ENCODE measurements at places on chromosomes 7 and 10.

- DNase-seq: no peak
Measured at GRCh38 chr7:14974688-14975087, 72.1 kb upstream of the DGKB start.

DNA sequence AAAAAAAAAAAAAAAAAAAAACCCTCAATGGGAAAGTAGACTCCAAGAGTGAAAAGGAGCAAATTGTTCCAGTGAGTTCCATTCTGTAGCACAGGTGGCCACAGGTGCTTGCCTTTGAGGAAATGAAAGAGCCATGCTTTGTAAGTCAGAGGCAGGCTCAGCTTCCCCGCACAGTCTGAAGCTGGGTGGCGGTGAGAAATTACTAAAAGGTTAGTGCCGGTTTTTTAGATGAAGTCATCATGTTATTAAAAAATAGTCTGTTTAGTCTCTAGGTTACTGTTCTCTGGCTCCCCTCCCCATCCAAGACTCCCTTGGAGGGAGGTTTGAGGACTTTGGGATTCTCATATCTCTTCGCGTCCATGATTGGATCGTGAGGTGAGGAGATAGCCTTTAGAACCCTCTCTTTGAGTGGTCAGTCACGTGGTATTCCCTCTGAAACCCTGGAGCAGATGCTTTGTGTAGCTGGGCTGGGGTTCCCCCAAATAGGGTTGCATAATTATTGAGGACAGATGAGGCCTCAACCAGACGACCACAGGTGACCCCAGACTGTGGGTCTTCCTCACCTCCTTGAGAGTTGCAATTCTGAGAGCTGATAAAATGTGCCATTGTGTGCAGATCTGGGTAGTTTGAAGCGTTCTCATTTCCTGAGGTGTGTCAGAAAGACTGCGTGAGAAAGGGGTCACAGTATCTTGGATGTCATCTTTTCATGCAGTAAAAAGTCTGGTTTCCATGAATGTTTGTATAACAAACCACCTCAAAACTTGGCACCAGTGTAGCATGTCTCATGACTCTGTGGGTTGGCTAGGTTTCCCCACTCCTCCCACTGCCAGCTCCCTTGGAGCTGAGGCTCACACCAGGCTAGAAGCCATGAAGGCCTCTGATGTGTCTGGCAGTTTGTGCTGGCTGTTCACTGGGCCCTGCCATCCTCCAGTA lies 27.1 kb downstream of the OGDH start:
- DNase-seq: no peak

- DNase-seq: no peak
Measured at GRCh38 chr10:62860946-62861345, 44.8 kb upstream of the EGR2 start.

DNA sequence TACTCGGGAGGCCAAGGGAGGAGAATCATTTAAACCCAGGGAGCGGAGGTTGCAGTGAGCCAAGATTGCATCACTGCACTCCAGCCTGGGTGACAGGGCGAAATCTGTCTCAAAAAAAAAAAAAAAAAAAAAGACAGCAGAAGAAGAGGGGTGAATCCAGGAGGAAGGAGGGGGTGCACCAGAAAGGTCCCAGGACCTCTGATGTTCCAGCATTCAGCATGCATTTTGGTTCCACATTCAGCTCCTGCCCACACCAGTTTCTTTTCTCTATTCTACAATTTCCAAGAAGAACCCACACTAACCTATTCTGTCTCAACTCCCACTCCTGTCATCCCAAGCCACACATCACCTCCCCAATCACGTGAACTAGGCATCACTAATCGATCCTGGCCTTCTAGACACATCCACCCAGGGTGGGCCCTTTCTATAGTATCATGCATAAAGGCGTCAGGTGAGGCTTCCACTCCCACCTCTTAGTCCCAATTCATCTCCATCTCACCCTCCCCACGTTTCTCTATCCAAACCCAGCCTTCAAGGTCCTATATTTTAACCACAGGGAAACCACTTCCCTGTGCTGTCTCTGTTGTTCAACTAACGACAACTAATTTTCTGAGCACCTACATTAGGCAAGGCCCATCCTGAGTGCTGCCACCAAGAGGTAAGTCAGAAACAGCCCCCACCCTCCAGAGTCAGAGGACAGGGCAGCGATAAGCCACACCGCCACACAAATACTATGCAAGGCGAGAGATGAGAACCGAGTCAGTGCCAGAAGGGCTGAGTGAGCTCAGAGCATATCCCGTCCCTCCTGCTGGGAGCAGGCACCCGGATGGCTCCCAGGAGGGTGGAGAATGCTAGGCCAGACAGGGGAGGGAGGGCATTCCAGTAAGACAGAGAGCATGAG lies 2.2 kb downstream of the ANXA11 start:
- no peak for DNase-seq

DNA sequence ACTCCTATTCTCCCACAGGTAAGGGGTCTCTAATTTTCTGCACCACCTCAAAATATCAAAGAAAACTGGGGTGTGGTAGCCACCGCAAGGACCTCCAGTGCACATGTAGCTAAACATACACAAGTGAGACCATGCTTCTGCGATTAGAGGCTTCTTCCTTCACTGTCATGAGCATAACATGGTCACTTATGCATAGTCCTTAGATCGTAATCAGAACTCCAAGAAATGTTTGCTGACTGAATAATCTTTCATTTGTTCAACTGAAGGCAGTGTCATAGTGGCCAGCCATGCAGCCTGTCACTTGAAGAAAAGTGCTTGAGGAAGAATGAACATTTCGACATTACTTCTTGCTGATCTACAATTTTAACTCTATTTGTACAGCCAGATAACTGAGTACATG lies 14.6 kb downstream of the TWIST1 start:
- no peak for DNase-seq

- DNase-seq: no peak
Measured at GRCh38 chr10:35640474-35640873, 1.6 kb downstream of the FZD8 start.

- DNase-seq: no peak
Measured at GRCh38 chr10:77925410-77925794, 1.2 kb downstream of the DLG5 start.

DNA sequence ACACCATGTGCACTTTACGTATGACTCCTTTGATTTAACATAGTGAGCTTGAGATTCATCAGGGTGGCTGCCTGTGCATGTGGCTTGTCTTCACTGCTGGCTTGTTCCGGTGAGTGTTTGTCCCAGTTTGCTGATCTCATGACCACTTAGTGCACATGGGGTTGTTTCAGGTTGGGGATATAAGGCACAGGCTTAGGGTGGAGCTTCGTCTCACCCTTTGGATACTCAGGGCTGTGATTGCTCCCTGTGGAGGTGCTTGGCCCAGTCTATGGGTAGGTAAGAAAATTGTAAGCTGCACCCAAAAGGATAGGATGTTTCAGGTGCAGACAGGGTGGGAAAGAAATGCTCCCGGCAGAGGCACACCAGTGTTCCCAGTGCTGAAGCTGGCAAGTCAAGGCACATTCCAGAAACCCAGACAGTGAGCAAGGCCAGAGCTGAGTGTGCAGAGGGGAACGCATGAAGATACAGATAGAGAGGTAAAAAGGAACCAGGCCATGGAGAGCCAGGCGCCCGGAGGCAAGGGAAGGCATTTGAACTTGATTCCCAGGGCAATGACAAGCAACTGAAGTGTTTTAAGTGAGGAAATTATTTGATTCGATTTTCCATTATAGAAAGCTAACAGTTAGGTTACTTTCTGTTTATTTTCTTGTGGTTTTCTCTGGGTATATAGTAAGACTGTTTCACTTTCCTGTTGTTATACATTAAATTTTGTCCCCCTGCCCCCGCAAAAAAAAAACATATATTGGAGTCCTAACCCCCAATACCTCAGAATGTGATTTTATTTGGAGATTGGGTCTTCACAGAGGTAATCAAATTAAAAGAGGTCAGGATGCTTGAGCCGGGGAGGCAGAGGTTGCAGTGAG lies 289.8 kb upstream of the KLF6 start:
- no peak for DNase-seq

DNA sequence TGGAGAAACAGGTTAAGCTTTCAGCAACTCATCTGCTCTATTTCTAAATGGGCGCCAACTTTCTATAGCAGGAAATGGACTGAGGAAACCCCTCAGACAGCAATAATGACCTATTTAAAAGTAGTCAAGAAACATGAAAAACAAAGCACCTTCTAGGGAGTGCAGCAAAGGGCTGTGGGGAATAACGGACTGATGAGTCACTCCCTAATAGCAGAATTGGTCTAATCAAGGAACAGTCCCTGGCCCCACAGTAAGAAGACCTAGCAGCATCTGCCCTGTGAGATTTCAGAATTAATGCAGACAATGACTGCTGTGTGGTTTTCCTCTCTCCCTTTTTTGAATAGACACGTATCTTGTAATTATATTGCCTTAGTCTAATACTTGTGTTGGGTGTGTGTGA lies 602.9 kb downstream of the IPMK start:
- no peak for DNase-seq

GRCh38 chr7:24704311-24704710 lies 53.0 kb downstream of the GSDME start:
- DNase-seq: no peak

- DNase-seq: no peak
Measured at GRCh38 chr10:12019283-12019971, 23.2 kb downstream of the UPF2 start.

DNA sequence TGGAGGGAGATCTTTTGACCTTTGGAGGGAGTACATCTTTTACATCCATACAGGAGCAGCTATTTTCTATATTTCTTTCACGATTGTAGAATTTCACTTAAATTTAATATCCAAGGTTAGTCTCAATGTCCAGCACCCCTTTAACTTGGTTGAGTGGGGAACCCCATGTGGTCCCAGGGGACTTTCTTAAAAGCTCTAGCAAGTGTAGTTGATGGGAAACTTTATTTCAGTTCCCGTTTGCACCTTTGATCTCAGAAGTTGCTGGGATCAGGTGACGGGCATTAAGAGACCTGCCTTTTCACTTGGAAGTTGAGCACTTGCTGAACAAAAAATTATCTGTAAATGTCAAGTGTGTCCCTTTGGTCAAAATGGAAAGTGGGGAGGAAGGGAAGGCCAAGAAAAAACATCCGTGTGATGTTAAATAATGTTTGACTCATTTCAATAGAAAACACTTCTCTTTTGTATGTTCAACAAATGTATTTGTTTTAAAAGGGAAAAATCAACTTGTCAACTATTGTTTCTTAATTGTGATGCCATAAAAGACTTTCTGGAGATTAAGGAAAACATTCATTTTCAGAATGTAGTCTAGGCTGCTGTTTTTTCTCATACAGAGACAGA lies 370.1 kb upstream of the GALNT17 start:
- no peak for DNase-seq

DNA sequence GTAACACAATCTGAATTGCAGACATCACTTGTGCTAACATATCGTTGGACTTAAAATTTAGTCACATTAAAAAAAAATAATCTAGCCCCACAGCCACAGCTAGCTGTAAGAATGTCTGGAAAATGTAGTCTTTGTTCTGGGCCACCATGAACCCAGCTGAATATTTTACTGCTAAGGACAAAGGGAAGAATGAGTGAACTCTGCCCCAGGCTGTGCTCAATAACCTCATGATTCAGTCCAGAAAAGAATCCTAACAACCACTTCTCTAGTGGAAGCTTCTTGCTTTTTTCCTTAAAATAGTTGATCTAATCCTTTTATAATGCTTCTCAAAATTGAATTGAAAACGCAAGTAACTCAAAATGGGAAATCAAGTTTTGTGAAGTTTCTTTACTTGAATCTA lies 25.6 kb upstream of the SOSTDC1 start:
- no peak for DNase-seq

- no peak for DNase-seq
Measured at GRCh38 chr7:89002981-89003956, 207.7 kb upstream of the TEX47 start.

DNA sequence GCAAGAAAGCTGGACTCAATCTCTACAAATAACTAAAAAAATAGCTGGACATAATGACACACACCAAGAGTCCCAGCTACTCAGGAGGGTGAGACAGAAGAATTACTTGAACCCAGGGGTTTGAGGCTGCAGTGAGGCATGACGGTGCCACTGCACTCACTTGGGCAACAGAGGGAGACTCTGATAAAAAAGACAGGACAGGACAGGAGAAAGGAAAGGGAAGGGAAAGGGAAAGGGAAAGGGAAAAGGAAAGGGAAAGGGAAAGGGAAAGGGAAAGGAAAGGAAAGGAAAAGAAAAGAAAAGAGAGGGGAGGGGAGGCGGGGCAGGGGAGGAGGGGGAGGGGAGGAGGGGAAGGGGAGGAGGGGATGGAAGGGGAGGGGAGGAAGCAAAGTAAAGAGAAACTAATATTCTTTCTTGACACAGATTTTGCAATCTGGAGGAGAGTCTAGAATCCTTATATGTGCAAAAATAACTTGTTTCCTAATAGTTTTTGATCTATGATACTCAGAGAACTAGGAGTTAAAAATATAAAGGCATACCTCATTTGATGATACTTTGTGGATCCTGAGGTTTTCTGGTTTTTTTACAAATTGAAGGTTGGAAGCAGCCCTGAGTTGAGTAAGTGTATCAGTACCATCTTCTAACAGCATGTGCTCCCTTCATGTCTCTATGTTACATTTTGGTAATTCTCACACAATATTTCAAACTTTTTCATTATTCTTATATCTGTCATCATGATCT lies 8.0 kb downstream of the SAR1A start:
- no peak for DNase-seq

- DNase-seq: no peak
Measured at GRCh38 chr10:80523773-80524172, 13.9 kb upstream of the SH2D4B start.

DNA sequence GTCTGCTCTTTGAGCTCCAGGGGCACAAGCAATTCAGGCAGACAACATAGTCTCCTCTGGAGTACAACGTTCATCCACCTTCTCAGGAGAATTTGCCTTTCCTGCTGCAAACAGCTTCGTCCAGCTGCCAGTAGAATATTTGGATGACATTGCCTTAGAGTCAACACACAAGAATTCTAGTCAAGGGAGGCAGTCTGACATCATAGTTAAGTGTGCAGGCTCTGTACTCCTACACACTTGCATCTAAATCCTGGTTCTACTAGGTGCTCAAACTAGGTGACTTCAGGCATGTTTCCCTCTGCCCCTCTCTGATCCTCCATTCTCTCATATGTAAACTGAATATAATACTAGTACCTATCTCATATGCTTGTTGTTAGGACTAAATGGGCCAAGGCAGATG lies 314.8 kb downstream of the HPSE2 start:
- DNase-seq: no peak
